NCI-H2029 treated with DMSO at 0.1 percent for 48 hours (cell line): ENCODE measurements at places on chromosomes 11 and 22.

DNA sequence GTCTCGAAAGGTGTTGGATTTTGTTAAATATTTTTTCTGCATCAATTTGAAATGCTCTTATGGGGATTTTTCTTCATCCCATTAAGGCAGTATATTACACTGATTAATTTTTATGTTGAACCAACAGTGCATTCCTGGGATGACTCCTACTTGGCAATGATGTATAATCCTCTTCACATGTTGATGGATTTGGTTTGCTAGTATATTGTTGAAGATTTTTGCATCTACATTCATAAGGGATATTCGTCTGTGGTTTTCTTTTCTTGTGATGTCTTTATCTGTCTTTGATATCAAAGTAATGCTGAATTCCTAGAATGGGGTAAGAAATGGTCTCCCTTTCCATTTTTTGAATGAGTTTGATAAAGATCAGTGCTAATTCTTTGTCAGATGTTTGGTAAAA, 18.7 kb upstream of the SLC35C1 start:
- DNase-seq: no peak

- no peak for DNase-seq
These were observed 848 bp upstream of the PTPRCAP start for GRCh38 chr11:67438158-67438902.

DNA sequence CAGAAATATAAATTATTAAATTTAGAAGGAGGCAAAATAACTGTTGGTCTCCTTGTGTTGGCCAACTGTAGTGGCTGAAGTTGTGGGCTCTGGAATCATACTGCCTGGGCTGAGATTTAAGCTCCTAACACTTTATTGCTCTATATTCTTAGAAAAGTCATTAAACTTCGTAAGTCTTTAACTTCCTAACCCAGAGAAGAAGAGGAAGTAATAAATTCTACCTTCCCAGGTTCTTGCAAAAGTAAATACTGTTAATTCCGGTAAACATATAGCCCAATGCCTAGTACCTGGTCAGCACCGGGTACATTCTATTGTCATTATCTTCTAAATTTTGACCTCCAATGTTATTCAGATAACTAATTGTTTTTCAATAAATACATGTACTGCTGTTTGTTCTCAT, 4.5 kb downstream of the OR51T1 start:
- DNase-seq: no peak

GRCh38 chr22:25878933-25879332, 136.9 kb downstream of the MYO18B start:
- peak; percentile 60 for DNase-seq

DNA sequence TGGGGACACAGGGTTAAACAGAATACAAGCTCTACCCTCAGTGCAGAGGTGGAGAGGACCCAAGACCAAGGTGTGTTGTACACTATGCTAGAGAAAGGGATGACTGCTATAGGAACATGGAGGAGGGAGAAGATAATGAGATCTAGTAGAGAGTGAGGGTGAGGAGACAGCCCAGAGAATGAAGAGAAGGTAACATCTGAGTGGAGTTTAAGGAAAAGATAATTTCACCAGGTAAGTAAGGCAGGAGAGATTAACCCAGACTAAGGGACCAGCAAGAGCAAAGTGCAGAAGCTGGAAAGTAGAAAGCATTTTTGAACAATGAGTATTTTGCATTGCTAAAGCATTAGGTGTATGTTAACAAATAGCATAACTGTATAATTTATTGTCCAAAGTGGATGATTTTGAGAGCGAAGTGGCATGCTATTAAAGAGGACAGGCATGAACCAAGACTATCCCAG, 128.8 kb downstream of the RASSF10 start:
- no peak for DNase-seq

GRCh38 chr11:47946682-47947559, 33.4 kb upstream of the PTPRJ start:
- peak; percentile 11 for DNase-seq

- DNase-seq: no peak
These were observed 25.6 kb downstream of the ANKRD42 start for GRCh38 chr11:83219095-83219494.

GRCh38 chr11:3181725-3182461, 16.8 kb upstream of the OSBPL5 start:
- no peak for DNase-seq

DNA sequence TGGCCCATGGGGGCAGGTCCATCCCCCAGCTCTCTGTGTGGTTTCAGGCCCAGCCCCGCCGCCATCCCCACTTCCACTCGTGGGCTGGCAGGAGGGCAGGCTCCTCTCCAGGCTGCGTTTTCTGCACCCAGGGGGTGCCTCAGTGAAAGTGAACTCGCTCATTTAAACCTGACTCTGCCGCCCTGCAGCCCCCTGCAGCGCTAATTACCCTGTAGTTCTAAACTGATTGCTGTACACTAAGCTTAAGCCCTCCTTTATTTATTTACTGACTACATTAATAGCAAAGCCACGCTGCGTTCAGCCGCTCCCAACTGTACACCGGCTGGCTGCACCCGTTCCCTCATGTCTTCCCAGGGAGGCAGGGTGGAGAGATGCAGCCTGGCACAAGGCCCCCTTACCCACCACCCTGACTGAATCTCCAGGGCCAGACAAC, 36.6 kb upstream of the NNMT start:
- DNase-seq: no peak

DNA sequence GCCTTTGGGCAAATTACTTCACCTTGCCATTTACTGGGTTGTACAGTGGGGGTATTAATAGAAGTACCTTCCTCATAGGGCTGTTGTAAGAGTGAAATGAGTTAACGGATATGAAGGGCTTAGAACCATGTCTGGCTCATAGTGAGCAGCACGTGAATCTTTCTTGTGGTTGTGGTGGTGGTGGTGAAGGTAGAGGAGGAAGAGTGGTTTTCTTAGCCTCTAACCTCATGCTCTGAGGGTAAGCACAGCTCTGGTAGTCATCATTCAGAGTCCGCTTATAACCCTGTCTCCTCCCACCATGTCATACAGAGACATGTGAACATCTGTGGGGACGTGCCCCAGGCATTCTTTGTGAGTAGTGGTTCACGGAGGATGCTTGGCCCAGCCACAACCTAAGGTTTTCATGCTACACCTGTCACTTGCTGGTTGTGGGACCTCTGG, 43.6 kb downstream of the TEAD1 start:
- no peak for DNase-seq

DNA sequence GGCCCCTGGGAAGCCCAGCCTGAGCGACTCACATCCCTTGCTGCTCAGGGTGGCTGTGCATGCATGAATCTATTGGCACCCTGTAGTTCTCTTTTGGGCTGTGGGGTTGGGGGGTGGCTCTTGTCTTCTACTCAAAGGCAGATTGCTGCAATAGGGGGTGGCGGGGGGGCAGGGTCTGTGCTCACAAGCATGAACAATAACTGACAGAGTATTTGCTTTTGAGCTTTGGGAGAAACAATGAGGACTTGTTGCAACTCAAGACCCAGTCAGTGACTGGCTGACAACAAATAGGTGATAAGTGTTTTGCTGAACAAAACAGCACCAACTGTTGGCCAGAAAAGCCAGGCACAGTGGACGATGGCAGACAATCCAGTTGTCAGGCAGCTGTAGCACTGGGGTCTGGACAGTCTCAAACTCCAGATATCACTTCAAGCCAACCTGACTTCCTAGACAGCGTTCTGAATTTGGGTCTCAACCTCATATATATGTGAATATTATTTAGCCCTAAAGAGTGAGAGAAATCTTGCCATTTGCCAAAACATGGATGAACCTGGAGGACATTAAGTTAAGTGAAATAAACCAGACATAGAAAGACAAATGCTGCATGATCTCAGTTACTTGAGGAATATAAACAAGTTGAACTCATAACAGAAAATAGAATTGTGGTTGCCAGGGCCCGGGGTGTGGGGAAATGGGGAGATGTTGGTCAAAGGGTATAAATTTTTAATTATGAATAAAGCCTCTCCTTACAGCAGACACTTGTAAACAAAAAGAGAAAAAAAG, 61.7 kb downstream of the ME3 start:
- DNase-seq: no peak

- no peak for DNase-seq
These were observed 75.2 kb downstream of the GUCY1A2 start for GRCh38 chr11:106943089-106943488.

GRCh38 chr11:42657169-42657568, 654.6 kb upstream of the API5 start:
- no peak for DNase-seq

DNA sequence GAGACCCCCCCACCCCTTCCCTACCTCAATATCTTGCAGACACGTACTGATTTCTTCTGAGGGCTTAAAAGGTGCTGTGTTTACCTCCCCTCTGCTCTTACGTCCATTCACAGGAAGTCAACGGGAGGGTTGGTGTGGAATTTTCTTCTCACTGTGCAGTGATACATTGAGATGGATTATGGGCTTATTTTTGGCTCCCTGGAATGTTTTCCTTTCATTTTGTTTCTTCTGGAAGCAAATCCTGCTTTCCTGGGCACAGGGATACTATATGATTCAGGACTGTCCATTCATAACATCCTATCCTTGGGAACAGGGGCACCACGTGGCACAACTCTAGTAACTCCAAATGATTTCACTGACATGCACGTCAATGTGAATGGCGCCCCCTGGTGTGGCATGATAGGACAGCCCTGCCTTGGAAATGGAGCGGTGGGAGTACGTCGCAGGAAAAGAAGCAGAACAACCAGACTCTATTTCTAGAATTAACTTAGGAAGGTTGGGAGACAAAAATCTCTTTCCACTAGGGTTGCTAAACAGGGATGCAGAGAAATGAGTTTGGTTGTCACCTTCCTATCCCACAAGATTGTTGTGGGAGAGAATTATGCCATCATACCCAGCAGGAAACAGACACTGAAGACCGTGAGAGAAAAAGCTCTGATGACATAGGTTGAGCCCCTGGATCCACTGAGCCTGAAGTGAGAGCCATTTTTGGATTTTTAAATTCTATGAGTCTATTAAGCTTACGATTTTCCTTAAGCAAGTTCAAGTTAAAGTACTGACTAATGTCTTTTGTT, 146.5 kb upstream of the RAG2 start:
- no peak for DNase-seq

DNA sequence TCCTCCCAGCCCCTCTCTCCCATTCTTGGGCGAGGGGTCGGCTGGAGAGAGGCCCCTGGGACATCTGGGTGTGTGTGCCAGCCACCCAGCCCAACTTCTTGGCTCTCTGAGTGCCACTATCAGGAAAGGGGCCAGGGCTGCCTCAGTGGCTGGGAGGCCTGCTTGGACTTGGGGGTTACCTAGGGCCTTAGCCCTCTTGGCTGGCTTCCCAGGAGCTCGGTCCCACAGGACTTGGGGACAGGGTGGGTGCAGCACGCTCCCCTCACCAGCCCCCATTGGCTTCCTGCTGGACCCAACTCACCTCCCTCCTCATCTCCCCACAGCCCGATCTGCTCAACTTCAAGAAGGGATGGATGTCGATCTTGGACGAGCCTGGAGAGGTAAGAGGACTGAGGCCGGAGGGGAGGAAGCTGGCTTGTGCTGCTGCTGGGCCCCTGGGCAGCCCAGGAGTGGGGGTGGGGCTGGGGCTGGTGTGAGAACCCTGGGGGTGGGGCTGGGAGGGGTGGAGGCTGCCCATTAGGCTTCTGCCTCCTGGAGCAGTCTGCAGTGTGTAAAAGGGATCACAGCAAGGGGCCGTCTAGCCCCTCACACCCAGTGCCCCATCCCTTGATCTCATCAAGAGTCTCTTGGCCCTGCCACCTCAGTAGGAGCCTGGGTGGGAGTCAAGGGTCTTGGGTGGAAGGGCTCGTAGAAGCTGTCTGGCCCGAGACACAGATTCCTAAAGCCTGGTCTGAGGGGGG, 54.8 kb downstream of the TRIOBP start:
- no peak for DNase-seq

GRCh38 chr22:19933341-19934241, 8.0 kb upstream of the COMT start:
- no peak for DNase-seq

- DNase-seq: no peak
These were observed 10.7 kb downstream of the IL2RB start for GRCh38 chr22:37138849-37139561.

- no peak for DNase-seq
These were observed 112.6 kb downstream of the KCNQ1 start for GRCh38 chr11:2557381-2557780.

GRCh38 chr11:93256623-93257022, 58.8 kb upstream of the SLC36A4 start:
- no peak for DNase-seq
